ENCODE measurements at places on chromosomes 12 and 14.
A peak's percentile ranks its signal among the peaks of the same experiment; 100 is the strongest.

GRCh38 chr14:50783563-50783962 lies 47.4 kb downstream of the NIN start:
- no peak for DNase-seq

GRCh38 chr12:131282292-131283080 lies 328.8 kb downstream of the ADGRD1 start:
- no peak for DNase-seq

DNA sequence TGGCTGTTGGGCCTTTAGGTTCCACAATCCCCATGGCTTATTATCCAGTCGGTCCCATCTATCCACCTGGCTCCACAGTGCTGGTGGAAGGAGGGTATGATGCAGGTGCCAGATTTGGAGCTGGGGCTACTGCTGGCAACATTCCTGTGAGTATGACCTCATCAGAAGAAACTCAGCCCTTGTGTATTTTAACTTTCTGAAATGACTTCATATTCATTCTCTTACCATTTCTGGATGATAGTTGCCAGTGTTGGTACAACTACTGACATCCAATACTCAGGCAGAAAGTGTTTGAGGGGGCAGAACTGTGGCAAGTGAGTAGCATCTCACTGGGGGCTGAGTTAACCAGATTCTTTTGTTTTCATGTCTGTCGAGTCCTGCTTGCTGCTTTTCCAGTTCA lies 2.3 kb downstream of the DAZAP2 start:
- no peak for DNase-seq

DNA sequence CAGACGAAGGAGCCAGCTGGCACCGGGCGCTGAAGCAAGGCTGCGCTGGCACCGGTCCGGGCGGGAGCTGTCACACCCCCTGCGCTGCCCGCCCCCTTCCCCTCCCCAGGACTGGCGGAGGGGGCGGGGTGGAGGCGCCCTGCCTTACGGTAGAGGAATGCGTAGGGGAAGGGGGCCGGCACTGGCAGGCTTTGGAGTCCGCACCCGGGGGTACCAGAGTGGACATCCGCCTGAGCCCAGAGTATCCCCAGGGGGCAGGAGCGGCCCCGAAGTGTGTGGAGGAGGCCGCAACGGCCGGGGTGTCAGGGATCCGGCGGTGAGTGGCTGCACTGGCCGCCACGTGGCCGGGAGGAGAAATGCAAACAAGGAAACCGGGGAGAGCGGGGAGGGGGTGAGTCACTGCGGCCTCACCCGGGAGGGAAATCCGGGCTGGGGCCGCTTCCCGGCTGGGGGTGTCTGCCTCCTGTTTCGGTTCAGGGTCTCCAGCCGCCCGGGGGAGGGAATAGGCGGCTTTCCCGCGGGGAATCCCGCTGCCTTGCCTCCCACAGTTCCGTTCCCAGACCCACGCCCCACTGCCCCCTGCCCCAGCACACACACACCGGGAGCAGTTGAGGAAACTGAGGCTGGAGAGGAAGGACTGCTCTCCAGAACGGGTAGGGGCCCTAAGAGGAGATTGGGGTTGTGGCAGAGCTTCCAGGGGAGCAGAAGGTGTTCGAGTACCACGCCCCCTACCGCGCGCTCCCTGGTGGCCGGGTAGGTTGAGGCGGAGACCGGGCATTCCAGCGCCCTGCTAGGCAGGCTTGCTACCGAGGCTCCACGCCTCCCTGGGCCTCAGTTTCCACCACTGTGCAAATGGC lies at the start of gene RAPGEF3:
RAPGEF3 (minus strand) TSS at position 47 of the 857 bp plus-strand sequence. CDS start 324 bp downstream, outside the sequence.
- peak; percentile 44 for DNase-seq

DNA sequence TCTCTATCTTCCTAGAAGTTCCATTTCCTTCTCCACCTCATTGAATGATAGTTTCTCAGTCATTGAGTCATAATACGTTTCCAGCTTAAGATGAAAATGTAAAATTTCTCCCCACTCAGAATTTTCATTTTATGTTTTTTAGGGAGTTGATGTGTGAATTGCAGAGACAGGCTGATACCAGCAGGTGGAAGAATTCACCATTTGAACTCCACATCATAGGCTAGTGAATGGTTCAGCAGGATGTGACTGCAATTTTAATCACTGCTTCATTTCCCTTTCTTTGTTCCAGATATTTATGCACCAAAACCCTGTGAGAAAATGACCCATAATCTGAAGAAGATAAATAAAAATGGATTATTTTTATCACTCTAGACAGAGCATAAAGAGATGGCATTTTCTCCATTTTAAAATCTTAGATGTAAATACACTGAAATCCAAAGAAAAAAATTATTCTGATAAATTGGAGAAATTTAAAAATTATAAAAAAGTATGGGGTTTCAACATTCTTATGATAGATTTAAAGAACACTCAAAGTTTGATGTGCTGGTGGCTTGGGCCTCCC lies 10.6 kb upstream of the PYGL start:
- DNase-seq: no peak

GRCh38 chr12:74890237-74890599 lies 319.4 kb downstream of the KCNC2 start:
- DNase-seq: no peak

- DNase-seq: no peak
Measured at GRCh38 chr14:41285186-41285748, 321.4 kb upstream of the LRFN5 start.

GRCh38 chr12:99436584-99436983 lies 211.0 kb upstream of the GARIN6 start:
- no peak for DNase-seq

DNA sequence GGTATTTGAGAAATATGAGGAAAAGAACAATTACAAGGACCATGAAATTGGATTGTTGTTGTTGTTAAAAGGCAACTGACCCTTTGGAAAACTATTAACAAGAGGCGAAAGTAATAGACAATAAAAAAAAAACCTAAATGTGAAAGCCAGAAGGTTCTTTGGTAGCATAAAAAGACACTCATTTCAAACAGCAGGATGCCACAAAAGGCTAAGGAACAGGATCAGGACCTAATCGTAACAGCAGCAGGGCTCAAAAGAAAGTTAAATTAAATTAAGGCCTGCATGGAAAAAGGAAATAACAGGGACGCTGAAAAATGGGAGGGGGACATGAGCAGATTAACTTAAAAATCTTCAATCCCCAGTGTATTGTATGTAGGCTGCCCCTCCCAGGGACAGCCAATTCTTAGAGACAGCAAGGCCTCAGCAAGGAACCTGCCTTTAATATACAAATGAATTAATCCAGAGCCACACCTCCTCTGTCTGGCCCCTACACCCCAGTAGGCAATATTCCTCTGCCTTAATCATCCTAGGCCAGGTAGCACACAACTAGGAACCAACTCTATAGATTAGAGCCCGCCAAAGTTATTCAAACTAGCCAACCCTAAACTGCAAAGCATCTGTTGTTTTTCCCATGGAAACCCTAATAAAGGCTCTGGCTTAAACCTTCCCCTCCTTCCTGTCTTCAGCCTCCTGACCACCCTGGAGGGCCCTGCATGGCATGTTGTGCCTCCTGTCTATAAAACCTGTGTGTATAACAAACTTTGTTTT lies 28.4 kb upstream of the AP4S1 start:
- no peak for DNase-seq

GRCh38 chr12:116759783-116760621 lies 21.9 kb downstream of the RNFT2 start:
- DNase-seq: peak; percentile 13

GRCh38 chr12:68089101-68089500 lies 70.4 kb downstream of the IFNG start:
- DNase-seq: no peak
